ENCODE measurements at places on chromosomes 1 and 21.

- DNase-seq = peak; percentile 41
Measured at GRCh38 chr1:97379387-97380075, 541.3 kb downstream of the DPYD start.

DNA sequence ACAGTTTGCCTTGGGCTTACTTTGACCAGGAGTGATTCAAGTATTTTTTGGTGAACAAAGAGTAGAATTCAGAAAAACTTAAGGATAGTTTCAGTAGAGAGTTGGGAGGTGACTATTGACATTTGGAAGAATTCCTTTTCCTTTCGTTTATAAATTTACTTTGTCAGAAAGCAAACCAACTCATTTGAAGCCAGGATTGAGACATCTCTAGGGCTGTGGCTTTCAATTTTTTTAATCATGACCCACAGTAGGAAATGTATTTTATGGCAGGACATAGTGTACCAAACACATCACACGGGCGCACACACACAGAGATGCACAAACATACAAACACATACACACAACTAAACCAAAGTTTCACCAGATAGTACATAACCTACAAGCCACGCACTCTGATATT lies 24.1 kb downstream of the NR5A2 start:
- DNase-seq = no peak

GRCh38 chr1:22608361-22608760 lies 28.1 kb upstream of the C1QA start:
- DNase-seq = no peak

DNA sequence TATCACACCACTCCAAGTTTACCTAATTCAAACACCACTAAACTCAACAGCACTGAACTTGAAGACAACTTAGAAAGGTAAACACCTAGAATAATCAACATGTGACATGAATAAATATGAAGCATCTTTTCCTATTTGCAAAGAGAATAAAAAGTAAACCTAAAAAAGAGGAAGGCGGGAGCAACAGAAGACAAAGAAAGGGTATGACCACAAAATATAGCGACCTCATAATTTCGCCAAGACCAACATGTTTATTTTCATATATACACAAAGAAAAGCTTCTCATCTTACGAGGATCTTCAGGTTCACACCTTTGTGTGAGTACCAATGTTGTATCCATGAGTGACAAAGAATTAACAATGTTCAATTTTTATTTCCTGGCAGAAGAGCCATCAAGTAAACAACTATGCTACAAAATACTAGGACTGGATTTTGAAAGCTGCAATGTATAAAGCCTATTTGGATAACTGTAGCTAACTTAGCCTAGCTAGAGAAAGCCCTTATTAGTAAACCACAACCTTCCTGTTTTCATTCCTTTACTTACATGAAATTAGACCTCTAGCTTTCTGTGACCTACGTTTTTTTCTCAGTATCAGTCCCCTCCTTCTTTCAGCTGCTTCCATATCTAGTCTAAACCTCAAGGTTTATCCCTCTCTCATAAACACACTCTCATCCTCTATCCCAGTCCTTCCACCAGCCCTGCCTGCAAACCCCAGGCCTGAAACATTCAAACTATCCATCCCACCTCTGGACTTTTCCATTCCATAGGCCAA lies 21.3 kb upstream of the PHTF1 start:
- DNase-seq = no peak

GRCh38 chr1:31567956-31568570 lies 8.3 kb upstream of the TINAGL1 start:
- no peak for DNase-seq

DNA sequence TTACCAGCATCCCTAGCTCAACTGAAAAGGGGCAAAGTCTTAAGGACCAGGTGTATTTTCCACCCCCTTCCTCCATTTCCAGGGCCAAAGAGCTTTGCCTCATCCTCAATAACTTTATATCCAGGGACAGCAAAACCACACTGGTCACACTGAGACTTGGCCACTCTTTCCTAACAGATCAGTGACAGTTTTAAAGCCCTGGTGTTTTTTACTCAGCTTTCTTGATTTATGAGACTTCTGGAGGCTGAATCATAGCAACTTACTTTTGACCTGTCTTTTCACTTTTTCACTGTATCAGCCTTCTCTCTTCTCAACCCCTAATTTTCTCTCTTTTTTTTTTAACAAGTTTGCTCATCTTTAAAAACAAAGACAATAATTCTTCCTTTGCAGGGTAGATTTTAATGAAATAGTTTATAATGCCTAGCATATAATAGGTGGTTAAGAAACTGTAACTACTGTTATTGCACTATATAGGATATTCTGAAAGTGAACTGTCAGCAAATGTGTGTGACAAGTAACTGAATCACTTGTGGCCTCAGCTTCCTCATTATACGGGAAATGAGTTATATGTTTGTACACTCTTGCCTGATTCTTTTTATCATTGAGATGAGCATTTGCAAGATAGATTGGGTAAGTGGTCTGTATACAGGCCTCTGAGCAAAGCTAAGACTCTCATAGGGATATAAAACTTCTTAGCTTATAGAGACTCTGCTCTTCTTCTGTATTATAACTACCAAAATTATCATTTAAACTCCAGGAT lies 19.7 kb upstream of the DYNLT5 start:
- DNase-seq = no peak

GRCh38 chr1:19372136-19372514 lies 60.0 kb downstream of the SLC66A1 start:
- no peak for DNase-seq

DNA sequence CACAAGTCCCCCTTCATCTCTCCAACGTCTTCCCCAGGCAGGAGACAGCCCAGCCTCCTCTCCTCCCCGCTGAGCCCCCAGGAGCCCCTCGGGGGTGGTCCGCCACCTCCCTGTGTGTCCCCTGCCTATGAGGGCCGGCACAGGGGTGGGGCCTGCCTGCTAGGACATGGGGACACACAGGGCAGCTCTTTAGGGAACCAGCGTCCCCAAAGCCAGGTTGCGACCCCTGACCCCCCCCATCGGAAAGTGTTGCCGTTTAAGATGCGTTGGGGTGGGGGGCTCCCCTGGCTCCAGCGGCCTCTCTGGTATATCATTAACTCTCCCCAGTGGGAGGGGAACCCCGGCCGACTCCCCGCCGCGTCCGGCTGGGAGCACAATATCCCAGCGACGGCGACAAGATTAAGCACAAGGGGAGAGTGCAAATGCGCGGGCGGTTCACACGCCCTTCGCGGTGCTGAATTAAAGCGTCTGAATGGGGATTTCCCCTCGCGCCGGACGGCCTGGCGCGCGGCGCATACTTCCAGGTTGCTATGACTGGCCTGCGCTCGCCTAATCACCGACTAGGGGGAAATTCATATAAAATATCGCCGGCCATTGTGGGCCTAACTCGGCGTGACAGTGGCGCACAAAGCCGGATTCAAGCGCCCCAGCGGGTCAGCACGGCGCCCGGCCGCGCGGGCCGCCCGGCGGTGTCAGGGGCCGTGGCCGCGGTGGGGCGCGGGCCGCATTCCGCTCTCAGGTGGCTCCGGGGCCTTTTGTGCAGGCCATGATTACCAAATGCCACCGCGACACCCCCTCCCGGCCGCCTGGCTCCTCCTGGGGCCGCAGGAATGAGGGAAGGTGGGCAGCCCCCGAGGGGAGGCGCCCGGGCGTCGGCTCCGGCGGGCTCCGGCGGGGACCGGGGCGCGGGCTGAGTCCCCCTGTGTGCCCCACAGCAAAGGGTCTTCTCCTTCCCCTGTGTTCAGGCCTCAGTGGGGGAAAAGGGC lies 30.9 kb downstream of the WNT3A start:
- DNase-seq = no peak

GRCh38 chr1:210344706-210345105 lies 16.0 kb downstream of the HHAT start:
- DNase-seq = peak; percentile 38

GRCh38 chr1:82733645-82734044 lies 932.9 kb downstream of the ADGRL2 start:
- no peak for DNase-seq

- DNase-seq = no peak
Measured at GRCh38 chr1:228416217-228416933, at the start of gene TRIM17. TRIM17 (minus strand) TSS chr1:228416861; CDS start chr1:228415072, 1,789 bp downstream.

DNA sequence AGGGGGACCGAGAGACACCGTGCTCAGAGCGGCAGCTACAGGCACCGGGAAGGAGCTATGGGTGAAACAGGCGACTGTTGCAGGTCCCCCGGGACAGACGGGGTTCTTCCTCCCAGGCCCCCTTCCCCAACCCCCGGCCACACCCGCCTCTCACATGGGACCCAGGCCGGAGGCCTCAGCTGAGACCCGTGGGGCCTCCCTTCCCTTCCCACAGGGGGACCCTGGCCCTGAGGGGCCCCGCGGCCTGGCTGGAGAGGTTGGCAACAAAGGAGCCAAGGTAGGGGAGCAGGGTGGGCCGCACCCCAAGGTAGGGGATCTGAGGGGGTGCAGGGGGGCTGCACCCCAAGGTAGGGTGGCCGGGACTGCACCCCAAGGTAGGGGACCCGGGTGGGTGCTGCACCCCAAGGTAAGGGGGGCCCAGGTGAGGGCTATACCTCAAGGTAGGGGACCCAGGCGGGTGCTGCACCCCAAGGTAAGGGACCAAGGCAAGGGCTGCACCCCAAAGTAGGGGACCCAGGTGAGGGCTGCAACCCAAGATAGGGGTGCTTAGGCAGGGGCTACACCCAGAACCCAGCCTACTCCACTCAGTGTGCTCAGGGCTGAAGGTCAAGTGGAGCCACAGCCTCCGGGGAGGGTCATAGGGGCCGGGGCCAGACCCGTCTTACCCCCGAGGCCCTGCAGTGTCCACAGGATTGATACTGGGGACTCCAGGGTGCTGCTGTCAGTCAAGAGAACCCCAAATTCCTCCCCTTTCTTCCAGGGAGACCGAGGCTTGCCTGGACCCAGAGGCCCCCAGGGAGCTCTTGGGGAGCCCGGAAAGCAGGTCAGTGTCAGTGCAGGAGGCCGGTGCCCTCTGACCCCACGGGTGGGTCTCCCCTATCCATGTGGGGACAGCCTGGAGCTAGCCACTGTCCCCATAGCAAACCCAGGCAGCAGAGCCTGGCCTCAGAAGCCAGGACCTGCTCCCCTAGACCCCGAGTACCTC lies 22.7 kb downstream of the COL6A2 start:
- no peak for DNase-seq

- no peak for DNase-seq
Measured at GRCh38 chr21:20581361-20581760, 416.8 kb upstream of the NCAM2 start.

- no peak for DNase-seq
Measured at GRCh38 chr21:45142469-45143308, 68.3 kb downstream of the ADARB1 start.

DNA sequence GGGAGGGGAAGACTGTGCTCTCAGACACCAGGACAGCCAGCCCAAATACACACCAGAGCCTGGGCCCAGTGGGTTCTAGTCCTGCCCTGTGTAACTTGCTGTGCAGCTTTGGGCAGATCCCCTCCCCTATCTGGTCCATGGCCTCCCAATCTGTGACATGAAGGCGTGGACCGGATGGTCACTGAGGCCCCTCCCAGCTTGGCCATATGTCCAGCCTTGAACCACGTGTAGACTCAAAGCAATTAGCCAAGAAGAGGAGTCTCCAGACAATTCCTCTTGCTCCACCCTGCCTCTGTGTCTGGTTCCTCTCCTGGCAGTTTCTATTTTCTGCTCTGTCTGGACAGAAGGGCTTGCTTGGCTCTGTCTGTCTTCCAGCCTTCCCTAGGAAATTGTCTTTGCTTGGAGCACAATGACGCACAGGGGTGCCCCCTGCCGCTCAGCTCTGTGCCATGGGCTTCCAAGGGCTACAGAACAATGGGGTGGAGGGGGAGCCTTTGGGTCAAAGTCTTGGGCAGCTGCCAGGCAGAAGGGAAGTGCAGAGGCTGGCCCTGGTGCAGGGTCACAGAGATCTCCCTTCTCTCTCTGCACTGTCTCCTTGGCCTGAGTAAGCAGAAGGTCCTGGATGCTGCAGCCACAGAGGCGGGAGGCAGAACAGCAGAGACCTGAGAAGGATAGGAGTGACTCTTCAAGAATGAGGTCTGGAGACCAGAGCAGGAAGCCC lies 66.1 kb downstream of the TENT5C start:
- DNase-seq = no peak

DNA sequence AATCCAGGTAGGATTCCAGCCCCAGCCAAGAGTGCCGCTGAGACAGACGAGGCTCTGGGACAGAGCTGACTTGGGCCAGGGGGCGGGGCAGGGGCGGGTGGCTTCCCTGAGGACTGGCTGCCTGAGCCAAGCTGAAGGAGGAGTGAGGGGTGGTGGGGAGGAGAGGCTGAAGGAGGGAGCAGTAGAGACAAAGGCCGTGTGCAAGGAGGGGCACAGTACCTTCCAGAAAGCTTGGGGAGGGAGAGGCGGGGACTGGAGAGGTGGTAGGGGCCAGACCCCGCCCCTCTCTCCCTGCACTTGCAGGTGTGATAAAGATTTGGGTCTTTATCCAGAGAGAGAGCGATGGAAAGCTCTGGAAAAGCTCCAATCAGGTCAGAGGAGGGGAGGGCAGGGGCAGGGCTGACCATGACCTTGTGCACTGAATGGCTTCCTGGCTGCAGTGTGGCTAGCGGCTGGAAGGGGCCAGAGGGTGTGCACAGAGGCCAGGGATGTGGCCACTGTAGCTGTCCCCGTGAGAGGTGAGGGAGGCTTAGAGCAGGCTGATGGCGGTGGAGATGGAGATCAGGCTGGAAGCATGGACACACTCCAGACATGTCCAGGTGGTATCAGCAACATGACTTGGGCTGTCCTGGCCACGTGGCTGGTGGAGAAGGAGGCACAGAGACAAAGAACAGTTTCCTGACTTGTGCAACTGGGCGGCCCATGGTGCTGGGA lies 6.7 kb upstream of the EPHA8 start:
- DNase-seq = no peak

DNA sequence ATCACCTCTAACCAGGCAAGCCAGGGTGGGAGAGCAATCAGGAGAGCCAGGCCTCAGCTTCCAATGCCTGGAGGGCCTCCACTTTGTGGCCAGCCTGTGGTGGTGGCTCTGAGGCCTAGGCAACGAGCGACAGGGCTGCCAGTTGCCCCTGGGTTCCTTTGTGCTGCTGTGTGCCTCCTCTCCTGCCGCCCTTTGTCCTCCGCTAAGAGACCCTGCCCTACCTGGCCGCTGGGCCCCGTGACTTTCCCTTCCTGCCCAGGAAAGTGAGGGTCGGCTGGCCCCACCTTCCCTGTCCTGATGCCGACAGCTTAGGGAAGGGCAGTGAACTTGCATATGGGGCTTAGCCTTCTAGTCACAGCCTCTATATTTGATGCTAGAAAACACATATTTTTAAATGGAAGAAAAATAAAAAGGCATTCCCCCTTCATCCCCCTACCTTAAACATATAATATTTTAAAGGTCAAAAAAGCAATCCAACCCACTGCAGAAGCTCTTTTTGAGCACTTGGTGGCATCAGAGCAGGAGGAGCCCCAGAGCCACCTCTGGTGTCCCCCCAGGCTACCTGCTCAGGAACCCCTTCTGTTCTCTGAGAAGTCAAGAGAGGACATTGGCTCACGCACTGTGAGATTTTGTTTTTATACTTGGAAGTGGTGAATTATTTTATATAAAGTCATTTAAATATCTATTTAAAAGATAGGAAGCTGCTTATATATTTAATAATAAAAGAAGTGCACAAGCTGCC lies 19.8 kb downstream of the CSF1 start:
- no peak for DNase-seq
